Neural crest cell (in vitro differentiated cells): ENCODE measurements at places on chromosomes 6 and 20. TPM values are rescaled to one million over a fixed set of nuclear protein-coding genes. Genes with fewer than 3 reads are reported as not detected.

DNA sequence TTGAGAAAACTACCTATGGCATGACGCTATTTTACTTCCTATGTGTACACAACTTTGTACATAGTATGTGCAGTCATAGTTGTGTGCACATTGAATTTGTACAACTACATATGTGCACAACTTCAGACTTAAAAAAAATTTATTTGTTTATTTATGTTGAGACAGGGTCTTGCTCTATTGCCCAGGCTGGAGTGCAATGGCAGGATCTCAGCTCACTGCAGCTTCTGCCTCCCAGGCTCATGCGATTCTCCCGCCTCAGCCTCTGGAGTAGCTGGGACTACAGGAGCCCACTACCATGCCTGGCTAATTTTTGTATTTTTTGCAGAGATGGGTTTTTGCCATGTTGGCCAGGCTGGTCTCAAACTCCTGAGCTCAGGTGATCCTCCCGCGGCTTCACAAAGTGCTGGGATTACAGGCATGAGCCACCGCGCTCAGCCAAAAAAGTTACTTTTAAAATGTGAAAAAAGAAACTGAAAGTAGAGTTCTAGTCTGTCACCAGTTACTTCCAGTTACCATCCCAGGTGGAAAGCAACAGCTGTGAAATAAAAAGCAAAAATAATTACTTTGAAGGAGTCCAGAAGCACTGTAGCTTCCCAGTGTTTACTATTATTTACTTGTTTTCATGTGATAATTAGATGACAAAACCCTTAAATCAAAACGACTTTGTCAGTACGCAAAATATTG lies 1.7 kb upstream of the ZKSCAN8 start:
- H3K36me3 ChIP-seq, result peaks cover 7% of the 10 kb centered on the region
- peaks cover 11% of the 10 kb centered on the region for H3K27me3 ChIP-seq
- no peak overlapping the region for H3K27ac ChIP-seq
- H3K4me3 ChIP-seq, result peak overlapping the region; percentile 84

- no peaks in the 10 kb centered on the region for H3K4me1 ChIP-seq
- no peaks in the 10 kb centered on the region for H3K36me3 ChIP-seq
- no peak for DNase-seq
- no peaks in the 10 kb centered on the region for H3K27me3 ChIP-seq
Observed at GRCh38 chr6:161866570-161866969, 592.7 kb upstream of the AGPAT4 start.

- H3K36me3 ChIP-seq, result no peaks in the 10 kb centered on the region
- no peak overlapping the region for H3K27ac ChIP-seq
- no peaks in the 10 kb centered on the region for H3K27me3 ChIP-seq
- DNase-seq, result no peak
- no peaks in the 10 kb centered on the region for H3K4me1 ChIP-seq
Observed at GRCh38 chr6:109816452-109817374, 125.6 kb downstream of the FIG4 start.

DNA sequence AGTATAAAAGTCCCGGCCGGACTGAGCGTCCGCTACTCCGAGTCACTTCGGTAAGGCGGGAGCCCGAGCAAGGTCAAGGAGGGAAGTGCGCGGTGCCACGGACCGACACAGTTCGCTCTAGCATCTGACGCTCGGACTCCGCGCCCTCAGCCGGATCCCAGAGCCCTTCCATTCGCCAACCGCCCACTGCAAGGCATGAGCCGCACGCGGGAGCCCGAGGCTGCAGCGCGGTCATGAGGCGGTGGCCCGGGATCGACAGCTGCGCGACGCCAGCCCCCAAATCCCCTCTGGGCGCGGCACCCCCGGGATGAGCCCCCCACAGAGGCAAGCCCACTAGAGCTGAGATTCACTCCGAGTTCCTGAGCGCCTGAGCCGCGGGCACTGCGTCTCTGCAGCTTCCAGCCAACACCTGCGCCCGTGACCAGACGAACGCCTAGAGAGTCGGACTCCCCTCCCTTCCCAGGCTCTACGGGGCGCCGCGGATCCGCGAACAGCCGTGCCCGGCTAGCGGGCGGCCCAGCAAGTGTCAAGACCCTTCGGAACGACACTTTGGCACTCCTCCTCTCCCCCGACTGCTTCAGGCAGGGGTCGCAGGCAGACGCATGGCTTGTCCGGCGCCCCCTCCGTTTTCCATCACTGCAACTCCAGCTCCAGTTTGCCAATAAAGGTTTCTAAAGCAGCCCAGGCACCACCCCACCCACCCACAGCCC lies 725 bp upstream of the ISM1 start:
- peak; percentile 40 for DNase-seq
- H3K4me3 ChIP-seq, result peak overlapping the region; percentile 90
- H3K36me3 ChIP-seq, result no peaks in the 10 kb centered on the region
- H3K4me1 ChIP-seq, result peaks cover 11% of the 10 kb centered on the region
- H3K27me3 ChIP-seq, result peaks cover 85% of the 10 kb centered on the region

GRCh38 chr6:14968056-14968637 lies 277.7 kb upstream of the JARID2 start:
- no peaks in the 10 kb centered on the region for H3K36me3 ChIP-seq
- H3K27ac ChIP-seq, result no peak overlapping the region
- H3K27me3 ChIP-seq, result no peaks in the 10 kb centered on the region
- DNase-seq, result no peak
- no peak overlapping the region for H3K4me3 ChIP-seq

- H3K27me3 ChIP-seq, result peaks cover 3% of the 10 kb centered on the region
- no peaks in the 10 kb centered on the region for H3K36me3 ChIP-seq
- no peak overlapping the region for H3K4me3 ChIP-seq
- DNase-seq, result no peak
- no peak overlapping the region for H3K27ac ChIP-seq
Observed at GRCh38 chr6:146087386-146087785, 58.5 kb downstream of the GRM1 start.

GRCh38 chr20:18394363-18394762 lies 72.5 kb downstream of the DZANK1 start:
- peaks cover 7% of the 10 kb centered on the region for H3K36me3 ChIP-seq
- peak overlapping the region; percentile 81 for H3K27ac ChIP-seq
- no peak for DNase-seq
- H3K27me3 ChIP-seq, result no peaks in the 10 kb centered on the region

APCDD1L gene
- not detected in 2 replicates for total RNA-seq
